Stimulated activated CD8-positive, alpha-beta memory T cell treated with anti-CD3 and anti-CD28 coated beads, Interleukin-7, amount 100 ng/mL, for 1 hour (primary cell): ENCODE measurements at places on chromosomes 2 and 18.

DNA sequence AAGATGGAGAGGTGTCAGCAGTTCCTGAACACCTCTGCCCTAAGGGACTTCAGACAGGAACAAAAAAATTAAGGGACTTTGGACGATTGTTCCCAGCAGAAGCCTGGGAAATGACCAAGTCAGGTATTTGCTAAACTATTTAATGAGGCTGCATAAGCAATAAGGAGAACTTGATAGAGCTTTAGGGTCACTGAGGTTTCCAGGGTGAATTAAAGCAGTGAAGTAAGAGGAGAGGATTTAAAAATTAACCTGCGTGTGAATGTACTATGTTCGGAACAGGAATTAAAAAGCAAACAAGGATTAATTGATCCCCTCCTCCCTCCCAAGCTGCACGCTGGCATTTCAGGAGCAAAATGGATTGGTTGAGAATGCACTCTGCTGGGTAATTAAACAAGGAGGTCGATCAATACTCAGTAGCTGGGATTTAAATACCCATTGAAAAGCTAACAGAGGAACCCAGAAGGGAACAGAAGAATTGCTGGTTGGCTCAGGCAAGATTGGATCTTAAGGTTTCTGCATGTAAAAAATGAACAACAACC lies 157.2 kb downstream of the RNF152 start:
- no peak for DNase-seq

DNA sequence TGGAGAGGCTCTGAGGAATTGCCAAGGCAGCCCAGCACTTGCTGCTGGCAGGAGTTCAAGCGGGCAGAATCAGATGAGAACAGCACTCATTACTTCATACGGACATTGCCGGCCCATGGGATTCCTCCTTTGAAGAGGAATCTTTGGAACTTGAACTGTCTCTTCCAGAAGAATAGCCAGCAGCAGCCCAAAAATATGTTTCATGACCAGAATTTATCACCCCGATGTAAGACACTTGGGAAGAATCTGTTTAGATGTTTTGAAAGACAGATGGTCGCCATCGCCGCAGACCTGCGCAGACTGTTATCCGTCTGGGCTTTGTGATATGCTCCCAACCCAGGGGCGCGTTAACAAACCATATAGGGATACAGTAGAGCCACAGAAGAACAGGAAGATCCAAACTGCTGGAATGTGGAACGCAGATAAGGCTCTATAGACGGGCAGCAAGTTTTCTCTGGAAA lies 3.7 kb upstream of the ADI1 start:
- no peak for DNase-seq

DNA sequence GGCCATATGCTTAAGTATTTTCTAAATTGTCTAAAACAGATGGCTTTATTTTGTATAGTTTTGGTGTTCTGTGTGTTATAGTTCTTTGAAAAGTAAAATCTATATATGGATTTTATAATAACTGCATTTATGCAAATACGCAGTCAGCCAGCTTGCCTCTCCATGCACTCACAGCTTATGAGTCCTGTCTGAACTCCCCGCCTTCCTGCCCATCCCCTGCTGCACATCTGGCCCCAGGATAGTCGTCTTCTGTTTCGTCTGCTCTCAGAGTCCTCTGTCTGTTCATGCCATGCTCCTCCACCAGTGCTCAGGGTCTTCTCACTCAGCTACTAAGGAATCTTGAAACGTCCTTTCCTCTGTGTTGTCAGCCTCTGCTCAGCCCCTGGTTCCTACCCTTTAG lies 28.2 kb upstream of the ANKRD62 start:
- DNase-seq, result no peak

- no peak for DNase-seq
Measured at GRCh38 chr18:76451396-76452331, 43.4 kb downstream of the ZNF516 start.

- DNase-seq, result no peak
Measured at GRCh38 chr18:30945761-30946160, 96.8 kb downstream of the DSC3 start.

GRCh38 chr2:199303728-199304177 lies 154.0 kb downstream of the SATB2 start:
- no peak for DNase-seq

DNA sequence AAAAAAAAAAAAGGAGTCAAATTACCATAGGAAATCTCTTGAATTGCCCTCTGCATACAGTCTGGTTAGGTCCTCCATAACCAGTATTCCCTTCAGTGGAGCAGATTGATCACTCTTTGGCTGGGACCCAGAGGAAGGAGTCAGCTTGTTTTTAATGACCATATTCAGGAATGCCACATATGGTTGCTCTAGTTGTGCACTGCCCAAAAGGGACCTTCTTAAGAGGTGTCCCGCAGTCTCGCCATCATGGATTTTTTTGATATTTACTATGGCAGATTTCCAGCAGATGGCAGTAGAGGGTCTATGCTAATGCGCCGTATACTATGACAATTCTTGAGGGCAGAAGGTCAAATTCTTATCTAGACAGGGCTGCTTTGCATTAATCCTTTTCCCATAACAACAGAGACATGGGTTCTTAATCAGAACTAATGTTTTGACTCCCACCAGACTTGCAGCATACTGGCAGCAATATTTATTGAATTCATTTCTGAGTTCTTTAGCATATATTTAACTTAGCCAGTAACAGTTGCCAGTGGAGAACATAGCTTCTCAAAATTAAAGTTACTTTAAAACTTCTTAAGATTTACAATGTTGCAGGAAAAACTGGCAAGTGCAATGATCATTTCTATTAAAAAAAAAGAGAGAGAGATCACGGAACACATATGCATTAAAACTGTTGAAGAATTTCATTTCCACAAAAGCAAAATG lies 31.8 kb upstream of the INPP4A start:
- peak; percentile 11 for DNase-seq

- no peak for DNase-seq
Measured at GRCh38 chr18:53586923-53587322, 637.5 kb downstream of the MBD2 start.

DNA sequence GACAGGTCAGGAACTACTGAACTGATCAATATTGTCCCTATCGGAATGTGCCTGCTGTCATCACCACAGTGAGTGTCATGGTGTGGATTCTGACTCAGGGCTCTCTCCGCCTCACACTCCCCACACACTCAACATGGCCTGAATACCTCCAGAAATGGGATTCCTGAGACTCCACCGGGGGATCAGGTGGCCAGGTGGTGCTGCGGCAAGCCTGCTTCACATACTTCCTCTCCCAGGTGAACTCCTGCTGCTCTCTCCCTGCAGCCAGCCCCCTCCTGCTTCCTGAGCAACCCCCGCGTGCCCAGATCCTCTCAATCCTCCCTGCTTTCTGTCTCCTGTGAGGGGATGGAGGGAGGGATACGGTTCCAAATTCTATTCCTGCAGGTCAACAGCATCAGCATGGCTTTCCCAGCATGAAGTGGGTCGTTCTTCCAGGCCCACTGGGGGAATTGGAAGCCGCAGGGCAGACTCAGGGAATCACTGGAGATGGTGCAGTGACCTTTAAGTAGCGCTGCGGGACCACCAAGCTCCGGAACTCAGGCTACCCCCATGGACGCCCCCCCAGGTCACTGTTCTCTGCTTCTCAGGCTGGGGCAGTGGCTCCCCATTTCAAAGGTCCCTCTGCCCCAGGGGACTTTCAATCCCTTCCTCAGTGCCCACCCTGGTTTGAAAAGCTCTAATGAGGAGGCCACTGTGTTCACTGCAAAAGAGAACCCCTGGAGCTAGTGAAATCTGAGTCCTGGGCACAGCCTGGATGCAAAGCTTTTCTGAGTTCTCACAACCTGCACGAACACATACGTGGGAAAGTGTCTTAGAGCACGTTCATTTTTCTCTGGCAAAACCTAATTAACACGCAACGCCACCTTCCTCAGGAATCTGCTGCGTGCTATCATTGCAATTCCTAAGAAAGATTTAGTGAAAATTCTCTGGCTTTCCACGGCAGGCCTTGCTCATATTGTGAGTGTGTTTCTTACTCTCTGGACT lies 168.4 kb downstream of the ZFP36L2 start:
- DNase-seq, result no peak

- no peak for DNase-seq
Measured at GRCh38 chr2:195505701-195506100, 151.3 kb upstream of the SLC39A10 start.

GRCh38 chr18:3205239-3205638 lies 14.5 kb downstream of the MYOM1 start:
- DNase-seq, result no peak

GRCh38 chr2:135030826-135031225 lies 16.4 kb downstream of the MAP3K19 start:
- DNase-seq, result no peak

- no peak for DNase-seq
Measured at GRCh38 chr18:61702007-61702406, 190.8 kb downstream of the RNF152 start.

DNA sequence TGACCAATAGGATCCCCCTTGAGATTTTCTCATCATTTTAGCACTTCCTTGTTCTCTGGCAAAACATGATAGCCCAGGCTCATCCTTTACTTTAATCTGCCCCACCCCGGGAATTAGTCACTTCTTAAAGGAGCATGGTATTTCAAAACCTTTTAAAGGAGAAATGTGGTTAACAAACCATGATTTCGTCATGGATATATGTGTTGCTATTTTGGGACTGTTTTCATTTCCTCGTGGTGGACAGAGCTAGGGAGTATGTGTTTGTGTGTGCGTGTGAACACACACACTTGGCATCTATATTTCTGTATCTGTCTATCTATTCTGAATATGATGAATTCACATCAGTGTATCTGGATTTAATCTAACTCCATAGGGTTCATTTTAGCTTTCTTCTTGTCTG lies 128.1 kb downstream of the BIRC6 start:
- DNase-seq, result no peak

DNA sequence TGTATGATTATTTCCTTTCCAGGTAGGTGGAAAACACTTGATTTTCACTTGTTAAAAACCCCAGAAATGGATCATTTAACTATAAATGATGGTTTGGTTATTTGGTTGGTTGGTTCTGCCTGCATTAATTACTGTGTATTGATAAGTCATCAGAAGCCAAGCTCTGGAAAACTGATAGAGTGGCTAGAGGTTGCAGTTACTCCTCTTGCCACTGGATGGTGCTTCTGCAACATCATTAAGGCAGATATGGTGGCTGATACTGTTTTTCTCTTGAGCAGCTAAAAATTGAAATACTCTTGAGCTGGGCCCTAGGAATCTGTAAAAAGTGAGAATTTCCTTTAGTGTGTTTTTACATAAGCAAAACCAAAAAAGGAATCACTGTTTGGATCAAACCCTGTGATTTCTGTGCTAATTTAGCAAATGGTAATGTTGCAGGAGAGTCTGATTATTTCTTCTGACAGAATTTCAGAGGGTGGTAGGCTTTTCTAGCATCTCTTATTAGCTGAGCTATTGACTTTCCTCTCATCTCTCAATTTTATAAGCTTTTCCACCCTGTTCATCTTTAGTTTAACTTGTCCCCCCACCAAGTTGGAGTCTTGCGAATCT lies 54.3 kb downstream of the RAB10 start:
- no peak for DNase-seq

- no peak for DNase-seq
Measured at GRCh38 chr2:20430461-20431300, 16.2 kb upstream of the RHOB start.

DNA sequence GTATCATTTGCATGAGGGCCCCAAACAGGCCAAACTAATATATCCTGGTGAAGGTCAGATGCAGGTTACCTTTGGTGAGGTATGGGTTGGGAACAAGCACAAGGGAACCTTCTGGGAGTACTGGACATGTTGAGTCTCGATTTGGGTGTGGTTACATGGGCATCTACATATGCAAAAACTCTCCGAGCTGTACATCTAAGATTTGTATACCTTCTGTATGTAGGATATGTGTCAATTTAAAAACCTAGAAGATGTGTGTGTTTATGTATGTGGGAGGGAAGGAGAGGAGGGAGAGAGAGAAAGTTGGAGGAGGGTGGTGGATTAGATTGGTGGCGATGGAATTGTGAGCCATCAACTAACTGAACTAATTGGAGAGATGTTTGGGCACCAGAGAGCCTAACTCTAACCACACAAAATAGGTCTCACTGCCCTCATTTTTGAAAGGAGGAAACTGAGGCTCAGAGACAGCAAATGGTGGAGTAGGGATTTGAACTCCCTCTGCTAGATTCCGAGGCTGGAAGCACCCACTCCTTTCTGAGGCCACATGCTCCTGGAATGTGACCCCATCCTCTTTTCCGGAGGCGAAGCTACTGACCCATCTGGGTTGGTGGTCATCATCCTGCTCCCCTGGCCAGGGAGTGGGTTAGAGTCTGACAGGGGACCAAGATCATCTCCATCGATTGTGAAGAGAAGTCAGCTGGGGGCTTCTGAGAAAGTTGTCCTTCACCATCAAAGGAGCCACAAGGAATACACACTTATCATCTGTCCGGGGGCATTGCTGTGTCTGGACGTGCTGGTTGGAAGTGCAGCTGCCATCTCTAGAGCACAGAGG lies 107.3 kb upstream of the MYCN start:
- DNase-seq, result no peak

DNA sequence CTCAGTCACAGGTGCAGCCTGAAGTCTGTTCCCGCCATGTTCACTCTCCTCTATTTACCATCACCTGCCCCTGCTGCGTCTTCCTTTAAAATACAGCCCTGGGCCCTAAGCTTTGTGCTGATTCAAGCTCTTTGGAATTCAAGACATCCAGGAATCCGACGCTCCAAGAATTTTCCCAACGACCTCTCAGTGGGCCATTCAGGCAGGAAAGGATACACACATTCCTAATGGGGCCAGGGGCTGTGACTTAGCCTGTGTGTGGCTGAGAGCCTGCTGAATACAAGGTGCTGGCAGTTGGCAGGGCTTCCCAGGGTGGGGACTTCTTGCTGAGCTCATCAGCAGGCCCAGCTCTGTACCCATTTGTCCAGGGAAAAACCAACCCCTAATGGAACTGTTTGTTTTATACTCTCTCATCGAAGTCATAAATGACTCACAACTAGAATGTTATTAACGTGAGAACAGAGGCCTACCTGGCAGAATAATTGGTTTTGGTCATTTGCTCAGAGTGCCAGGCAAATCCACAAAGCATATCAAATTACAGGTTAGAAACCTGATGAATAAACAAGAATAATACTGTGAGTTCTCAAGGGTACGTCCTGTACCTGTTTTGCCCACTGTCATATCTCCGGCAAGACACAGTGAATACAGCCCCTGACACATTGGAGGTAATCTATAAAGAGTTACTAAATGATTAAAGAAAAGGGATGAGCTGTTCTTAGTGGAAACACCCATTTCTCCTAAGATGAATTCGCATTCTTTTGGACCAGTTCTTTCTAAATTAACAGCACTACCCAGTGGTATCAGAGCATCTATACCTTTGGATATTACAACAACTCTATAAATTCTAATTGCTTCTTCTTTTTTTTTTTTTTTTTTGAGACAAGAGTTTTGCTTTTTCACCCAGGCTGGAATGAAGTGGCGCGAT lies 12.6 kb upstream of the KCMF1 start:
- DNase-seq, result no peak

- no peak for DNase-seq
Measured at GRCh38 chr18:38006541-38006940, 440.9 kb upstream of the CELF4 start.

DNA sequence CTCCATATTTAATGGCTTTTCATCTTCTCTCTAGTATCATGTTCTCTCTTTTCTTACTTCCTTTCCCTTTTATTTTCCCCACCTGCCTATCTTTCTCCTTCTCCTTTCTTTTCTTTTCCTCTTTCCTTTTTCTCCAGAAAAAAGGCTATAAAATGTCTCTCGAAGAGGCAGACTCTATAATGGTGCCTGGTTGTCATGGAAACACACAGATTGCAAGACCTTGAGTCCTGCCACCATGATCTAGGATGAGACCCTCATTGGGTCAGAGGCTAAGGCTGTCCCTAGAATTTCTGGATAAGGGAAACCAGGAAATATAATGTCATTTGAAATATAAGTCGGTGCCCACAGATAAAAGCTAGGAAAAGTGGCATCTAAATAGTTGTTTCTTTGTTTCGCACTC lies 36.5 kb upstream of the LHCGR start:
- DNase-seq, result no peak

GRCh38 chr2:237165405-237166276 lies 80.0 kb downstream of the COPS8 start:
- DNase-seq, result no peak
